Fibroblast of pulmonary artery (primary cell): ENCODE measurements at places on chromosomes 6 and 20.

GRCh38 chr6:13013681-13014503 lies 297.3 kb downstream of the PHACTR1 start:
- peak; percentile 4 for DNase-seq

DNA sequence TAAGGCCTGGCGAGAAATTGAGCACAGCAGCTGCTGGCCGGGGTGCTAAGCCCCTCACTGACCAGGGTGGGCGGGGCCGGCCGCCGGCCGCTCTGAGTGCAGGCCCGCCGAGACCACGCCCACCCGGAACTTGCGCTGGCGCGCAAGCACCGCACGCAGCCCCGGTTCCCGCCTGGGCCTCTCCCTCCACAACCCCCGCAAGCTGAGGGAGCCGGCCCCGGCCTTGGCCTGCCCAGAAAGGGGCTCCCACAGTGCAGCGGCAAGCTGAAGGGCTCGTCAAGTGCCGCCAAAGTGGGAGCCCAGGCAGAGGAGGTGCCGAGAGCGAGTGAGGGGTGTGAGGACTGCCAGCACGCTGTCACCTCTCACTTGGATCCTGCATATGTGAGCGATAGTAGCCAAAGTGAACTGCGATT lies 251.2 kb downstream of the GJA1 start:
- no peak for DNase-seq

- DNase-seq = no peak
Observed at GRCh38 chr20:9281803-9282202, 212.9 kb downstream of the PLCB4 start.

DNA sequence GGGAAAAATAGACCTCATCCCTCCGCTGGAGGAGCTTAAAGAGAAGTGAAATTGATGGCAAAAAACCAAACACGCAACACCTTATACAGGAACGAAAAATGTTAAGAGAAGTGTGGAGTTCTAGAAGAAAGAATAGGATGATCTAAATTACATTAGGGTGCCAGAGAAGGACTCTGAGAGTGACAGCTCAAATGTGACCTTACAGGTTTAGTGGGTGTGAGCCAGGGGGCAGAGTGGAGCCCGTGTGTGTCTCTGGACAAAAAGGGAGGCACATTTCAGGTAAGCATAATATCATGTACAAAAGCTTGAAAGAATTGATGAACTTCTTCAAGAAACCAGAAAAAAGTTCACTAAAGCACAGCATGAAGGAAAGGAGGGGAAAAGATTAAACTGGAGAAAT lies 20.8 kb downstream of the HLA-DRA start:
- DNase-seq = no peak

DNA sequence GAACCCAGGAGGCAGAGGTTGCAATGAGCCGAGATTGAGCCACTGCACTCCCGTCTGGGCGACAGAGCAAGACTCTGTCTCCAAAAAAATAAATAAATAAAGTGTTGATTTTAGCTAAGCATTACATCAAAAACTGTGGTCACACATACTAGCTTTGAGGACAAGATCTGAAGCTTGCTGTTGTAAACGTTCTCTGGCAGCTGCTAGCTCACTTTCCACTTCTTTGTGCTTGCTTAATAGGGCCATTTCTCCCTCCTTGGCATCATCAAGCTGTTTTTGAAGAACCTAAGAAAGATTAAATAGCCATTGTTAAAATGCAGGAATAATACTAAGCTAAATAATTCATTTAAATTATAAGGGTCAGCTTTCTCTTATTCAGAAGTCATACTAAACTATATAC lies 55.7 kb downstream of the FAM184A start:
- DNase-seq = no peak

GRCh38 chr6:56866917-56867522 lies 87.9 kb upstream of the BEND6 start:
- DNase-seq = peak; percentile 66

GRCh38 chr6:138203315-138203714 lies 15.0 kb downstream of the PBOV1 start:
- DNase-seq = no peak

GRCh38 chr6:90466154-90466940 lies 120.5 kb downstream of the MAP3K7 start:
- DNase-seq = no peak

DNA sequence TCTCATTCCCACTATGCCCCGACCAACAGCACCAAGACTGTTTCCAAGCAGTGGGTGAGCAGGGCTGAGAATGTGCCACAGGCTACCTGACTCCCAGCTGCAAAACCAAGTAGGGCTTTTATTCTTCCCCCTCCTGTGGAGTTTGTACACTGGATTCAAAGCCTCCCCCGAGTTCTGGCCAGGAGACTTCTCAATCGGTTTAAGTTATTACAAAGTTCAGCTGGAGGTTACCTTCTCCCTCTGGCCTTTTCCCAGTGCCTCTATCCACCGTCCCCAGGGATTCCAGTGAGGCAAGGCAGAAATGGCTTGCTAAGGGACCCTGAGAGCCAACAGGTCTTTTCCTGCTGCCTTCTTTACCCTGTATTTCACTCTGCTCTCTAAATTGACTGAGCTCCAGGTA lies 217.0 kb downstream of the ADGRG6 start:
- DNase-seq = no peak

DNA sequence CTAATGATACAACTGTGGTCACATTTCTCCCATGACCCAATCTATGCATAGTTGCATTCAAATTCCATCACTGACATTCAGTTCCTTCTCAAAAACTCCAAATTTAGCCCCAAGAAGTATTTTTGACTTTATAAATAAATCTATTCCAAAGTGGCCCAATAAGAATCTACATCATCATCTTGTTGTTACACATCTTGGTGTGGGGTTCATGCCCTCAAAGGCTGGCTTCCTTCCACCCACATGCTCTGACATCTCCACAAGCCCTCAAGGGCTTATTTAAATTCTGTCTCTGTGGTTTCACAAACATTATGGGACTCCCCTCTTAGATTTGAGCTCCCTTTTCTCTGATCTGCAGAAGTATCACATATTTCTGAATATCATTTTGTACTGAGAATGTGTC lies 585.3 kb upstream of the BTBD3 start:
- DNase-seq = no peak

DNA sequence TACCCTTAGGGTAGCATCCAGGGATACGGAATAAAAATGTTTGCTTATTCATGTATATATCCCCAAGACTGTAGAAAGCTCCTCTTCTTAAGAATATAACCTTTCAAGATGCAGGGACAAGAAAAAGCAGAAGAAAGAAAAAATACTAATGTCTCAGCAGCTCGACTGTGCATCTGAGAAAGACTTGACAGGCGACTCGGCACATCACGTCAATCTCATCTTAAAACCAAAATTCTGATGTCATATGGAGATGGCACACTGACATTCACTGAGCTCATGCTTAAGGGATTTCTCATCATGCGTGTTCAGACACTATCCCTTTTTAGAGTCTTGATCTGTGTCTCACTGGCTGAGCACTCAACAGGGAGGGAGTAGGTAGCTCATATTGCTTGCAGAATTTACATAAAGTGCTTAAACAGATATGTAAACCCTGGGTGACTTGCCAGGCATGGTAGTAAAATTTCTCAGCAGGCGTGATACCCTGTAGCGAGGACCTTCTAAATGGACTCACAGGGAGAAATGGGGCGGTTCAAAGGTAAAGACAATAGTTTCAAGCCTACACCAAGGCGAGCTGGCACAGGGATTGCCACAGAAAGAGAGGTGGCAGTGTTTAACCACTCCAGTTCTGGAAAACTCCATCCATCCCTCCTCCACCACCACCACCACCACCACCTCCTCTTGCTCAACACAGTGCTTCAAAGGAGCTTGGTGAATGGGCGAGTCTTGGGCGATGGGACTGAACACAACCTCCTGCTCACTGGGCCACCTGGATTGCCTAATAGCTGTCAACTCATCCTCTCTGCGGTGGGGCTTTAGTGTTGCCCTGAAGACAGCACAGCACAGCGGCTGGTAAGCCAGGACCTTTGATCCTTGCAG lies 330.5 kb downstream of the TFAP2A start:
- DNase-seq = no peak

GRCh38 chr6:12482386-12483375 lies 192.5 kb downstream of the EDN1 start:
- no peak for DNase-seq

GRCh38 chr6:113406048-113406695 lies 451.0 kb upstream of the MARCKS start:
- DNase-seq = no peak
